ENCODE measurements at places on chromosomes 6 and 20.

DNA sequence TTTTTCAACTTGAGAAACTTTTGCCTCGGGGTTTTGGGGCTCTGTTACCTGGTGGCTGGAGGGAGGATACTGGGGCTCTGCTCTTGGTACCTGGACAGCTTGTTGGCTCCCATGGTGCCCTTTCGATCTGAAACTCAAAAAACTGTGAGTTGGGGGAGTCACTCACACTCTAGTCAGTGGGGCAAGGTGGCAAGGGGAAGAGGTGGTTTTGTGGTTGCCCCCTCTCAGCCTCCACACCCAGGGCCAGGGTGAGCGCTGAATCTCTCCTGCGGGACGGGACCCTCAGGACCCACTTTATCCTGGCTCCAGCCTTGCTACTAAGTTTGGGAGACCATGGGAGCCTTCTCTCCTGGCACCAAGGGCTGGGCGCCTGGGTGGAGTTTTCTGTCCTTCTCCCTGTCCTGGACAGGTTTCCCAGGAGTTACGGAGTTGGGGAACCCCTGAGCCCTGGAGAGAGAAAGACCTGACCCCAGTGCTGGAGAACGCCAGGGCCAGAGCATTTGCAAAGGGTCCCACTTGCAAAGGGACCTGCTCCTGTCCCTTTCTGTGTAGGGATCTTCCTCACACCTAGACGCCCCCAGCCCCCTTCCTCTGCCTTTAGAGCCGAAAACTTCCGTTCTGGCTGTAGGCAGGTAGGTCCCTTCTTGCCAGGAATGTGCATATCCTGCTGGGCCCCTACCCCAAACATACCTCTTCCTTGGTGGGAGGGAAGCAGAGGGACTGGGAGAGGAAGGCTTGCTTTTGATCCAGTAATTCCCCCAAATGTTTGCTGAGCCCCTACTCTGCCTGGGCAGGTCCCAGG is 2.9 kb downstream of the FOXP4 start:
- DNase-seq = no peak

DNA sequence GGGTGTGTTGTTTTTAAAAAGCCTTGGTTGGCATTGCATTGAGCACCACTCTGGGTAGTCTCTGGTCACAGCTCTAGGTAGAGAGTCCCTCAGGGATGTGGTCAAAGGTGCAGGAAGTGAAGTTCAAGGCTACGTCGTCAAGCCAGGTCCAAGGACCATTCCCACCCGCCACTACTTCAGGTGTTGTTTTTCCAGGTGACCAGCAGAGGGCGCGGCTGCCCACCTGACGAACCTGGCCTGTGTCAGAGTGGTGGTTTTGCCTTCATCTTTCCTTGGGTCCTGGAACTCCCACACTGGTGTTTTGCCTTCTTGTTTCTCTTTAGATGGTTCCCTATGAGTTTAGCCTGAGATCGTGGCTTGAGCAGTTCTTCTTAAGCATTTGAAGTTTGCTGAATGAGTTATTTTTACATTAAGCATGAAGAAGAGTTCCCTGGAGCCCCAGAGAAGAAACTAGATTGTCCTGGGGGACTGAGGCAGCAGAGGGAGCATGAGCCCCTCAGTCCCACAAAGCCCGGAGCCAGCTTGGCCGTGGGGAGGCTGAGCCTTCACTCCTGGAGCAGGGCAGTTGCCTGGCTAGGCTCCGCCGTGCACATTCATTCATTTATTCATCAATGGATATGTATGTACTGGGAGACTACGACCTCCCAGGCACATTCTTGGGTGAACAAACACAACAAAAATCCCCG is 5.6 kb upstream of the PHACTR3 start:
- DNase-seq = peak; percentile 37

DNA sequence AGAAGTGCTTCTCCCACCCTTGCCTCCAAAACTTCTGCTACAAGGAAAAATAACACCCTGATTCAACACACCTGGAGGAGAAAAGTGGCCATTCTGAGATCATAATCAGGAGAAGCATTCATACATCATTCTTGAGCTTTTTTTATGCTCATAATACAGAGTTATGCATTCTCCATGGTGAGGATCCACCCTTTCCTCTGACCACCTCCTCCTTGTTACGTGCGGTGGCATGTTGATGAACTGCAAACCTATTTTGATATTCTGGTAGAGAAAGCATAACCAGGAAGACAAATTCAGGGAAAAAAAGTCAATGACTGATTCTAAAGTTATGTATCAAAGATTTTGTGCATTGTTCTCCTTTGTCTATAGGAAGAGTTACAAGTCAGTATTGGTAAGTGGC is 169.8 kb downstream of the KLHL32 start:
- DNase-seq = no peak

- DNase-seq = no peak
These were observed 11.7 kb downstream of the HCK start for GRCh38 chr20:32063695-32064094.

DNA sequence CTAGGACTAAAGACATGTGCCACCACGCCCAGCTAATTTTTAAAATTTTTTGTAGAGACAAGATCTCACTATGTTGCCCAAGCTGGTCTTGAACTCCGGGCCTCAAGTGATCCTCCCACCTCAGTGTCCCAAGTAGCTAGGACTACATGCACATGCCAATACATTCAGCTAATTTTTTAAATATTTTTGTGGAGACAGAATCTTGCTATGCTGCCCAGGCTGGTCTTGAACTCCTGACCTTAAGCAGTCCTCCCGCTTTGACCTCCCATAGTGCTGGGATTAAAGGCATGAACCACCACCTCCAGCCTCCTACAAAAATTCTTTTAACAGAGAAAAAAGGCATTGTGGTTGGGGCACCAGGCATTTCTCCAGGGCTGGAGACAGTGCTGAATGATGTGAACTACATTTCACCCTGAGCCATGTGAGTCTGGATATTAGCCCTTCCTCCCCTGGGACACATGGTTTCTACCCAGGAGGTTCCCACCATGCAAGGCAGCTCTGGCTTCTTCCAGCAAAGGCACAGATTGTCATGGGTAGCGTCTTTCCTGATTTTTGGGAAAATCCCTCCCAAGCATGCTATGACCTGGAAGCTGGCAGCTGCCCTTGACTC is 36.3 kb upstream of the CMTR1 start:
- DNase-seq = no peak

DNA sequence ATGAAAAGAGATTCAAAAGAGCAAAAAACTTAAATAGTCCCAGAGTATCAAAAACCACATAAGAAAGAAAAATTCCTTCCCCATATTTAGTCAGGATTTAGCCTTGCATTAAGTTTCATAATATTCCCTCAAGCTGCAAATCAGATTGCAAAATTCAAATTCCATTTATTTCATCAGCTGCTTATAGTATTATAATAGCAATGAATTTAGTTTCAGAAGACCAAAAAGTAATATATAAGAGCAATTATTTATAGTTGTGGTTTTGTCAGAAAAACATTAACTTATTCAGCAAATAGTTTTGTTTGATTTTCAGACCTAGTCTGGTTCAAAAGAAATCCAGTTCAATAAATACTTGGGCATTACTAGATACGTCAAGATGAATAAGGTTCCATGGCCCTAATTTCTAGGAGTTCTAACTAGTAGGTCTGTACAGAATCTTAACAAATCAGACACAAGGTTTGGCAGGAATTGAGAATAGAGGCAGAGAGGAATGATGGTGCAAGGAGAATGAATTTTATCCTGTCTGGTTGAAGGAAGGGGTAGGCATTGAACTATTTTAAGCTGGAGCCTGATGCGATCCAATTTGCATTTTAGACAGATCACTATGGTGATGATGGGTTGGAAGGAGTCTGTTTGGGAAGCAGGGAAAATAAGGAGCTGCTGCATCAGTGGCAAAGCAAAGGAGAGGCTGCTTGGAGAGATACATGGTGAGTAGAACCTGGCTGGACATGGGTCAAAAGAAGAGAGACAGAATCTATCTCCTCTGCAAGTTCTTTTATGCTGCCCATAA is 163.9 kb upstream of the STXBP5 start:
- DNase-seq = no peak

DNA sequence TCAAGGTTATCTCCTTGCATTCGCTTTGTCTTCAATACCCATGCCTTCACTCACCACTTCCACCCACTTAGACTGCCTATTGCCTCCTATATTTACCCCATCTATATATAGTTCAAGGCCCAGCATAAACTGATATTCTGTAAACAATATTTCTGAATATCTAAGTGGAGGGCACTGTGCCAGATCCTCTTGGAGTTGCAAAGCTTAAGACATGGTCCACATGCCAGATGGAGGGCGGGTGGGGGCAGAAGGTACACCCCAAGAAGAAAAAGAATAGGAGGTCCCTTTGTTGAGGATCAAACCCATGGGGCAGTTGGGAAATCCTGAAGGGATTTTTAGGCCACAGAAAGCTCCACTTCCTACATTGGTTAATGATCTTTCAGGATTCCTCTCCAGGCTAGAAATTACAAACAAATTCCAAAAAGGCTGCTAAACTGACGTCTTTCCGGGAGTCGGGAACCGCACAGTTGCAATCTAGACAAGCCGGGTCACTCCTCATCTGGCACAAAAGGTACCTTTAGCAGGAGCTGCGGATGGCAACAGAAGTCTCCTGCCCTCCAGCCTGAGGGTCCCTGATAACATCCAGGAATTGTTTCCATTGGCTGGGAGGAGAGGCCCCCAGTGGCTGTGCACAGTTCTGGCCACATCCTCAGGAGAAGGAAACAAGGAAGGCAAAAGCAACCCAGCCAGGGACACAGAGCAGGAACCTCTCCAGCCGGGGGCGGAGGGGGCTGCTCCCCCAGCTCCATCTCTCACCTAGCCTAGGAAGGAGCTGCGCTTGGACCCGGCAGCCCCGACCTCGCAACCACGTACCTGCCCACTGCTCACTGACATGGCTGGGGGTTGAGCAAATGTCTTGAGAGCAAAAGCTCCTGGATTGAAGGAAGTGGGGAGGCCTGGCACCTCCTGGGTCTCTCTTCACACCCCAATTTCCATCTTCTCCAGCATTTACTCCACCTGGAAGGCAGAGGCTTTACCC is 5.9 kb upstream of the LPIN3 start:
- no peak for DNase-seq

GRCh38 chr6:46876126-46876525 is 45.6 kb downstream of the ADGRF5 start:
- DNase-seq = peak; percentile 61

DNA sequence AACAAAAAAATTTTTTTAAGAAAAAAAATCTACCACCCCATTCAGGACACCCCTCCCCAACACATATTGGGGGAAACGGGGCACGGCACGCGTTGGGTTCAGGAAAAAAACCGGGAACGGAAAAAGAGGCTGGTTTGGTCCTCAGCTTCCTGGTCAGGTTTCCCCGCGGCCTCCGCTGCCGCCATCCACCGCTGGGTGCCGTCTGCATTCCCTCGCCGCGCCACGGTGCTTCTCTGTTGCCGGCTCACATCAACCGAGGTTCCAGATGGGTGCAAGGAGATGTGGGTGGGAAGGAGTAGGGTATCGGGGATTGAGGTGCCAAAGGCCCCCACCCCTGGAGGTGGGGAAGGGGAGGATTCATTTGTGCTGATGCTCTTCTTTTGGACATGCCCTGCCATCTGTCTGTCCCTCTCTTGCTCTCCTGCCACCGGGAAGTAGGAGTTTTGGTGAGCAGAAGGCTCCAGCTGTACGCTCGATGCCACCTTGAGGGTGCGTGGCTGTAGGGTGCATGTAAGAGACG is 5.8 kb downstream of the MCCD1 start:
- no peak for DNase-seq

GRCh38 chr6:110233770-110234374 is 53.6 kb downstream of the CDC40 start:
- DNase-seq = no peak

GRCh38 chr20:35200267-35200666 is 26.2 kb upstream of the MMP24 start:
- peak; percentile 33 for DNase-seq

GRCh38 chr6:108260126-108260808 is 573 bp downstream of the SNX3 start:
- no peak for DNase-seq

GRCh38 chr6:150410906-150411305 is 42.1 kb downstream of the IYD start:
- DNase-seq = no peak

DNA sequence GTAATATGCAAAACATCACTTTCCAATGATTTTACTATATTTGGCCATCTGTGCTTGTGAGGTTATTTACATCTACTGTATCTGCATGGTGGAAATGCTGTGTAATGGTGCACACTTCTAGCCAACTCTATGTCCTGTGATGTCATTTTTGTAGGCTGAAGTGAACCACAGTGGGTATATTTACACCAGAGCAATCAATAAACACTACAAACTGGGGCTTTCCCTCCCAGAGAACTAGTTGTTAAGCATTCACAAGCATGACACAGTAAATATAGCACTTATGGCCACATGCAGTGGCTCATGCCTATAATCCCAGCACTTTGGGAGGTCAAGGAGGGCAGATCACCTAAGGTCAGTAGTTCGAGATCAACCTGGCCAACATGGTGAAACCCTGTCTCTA is 4.9 kb downstream of the SLC22A2 start:
- DNase-seq = peak; percentile 55

- no peak for DNase-seq
These were observed 470.2 kb upstream of the BTBD3 start for GRCh38 chr20:11447371-11448100.

GRCh38 chr6:157265186-157265585 is 58.1 kb downstream of the TMEM242 start:
- no peak for DNase-seq

DNA sequence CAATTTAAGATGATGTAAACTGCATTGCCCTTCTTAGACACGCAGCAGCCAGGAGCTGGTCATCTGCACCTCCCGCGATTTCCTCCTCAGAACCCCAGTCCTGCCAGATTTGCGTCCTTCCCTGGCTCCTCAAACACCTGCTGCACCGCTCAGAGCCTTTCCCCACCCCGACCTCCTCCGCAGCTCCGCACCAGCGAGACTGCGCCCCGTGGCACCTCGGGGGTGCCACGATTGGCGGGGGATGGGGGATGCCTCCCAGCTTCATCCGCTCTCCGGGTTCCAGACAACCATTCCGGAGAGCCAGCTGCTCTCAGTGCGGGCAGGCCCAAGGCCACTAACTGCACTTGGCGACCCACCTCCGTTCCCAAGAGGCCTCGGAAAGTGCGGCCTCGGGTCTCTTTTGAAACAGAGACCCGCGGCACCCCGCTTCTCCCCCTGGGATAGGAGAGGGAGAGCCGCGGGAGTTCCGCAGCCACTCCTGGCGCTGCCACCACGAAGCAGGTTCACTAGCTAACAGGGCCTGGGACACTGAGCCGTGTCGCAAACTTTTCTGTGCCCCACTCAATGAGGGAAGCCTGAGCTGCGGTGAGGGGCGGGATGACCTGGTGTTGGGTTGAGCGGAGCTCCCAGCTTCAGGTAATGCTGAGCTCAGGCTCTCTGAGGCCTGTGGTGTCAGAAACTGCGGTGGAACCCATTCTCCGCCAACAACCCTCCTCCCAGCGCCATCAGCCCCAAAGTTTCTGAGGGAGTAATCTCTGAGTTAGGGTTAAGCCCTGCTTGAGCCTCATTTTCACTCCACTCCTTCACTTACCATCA is 7.3 kb upstream of the TFAP2A start:
- DNase-seq = no peak

- no peak for DNase-seq
These were observed 93.9 kb downstream of the CLIC5 start for GRCh38 chr6:45921691-45922281.

- DNase-seq = no peak
These were observed 3.6 kb upstream of the MYLK2 start for GRCh38 chr20:31815408-31816188.

Data from RCC 7860 (cell line).